Right ventricle myocardium inferior (tissue), 1 donor: ENCODE measurements at places on chromosomes 1 and 21. TPM values are rescaled to one million over a fixed set of nuclear protein-coding genes. Genes with fewer than 3 reads are reported as not detected.

GRCh38 chr1:85262985-85263384 is 3.5 kb upstream of the C1orf52 start:
- no peak for DNase-seq

DNA sequence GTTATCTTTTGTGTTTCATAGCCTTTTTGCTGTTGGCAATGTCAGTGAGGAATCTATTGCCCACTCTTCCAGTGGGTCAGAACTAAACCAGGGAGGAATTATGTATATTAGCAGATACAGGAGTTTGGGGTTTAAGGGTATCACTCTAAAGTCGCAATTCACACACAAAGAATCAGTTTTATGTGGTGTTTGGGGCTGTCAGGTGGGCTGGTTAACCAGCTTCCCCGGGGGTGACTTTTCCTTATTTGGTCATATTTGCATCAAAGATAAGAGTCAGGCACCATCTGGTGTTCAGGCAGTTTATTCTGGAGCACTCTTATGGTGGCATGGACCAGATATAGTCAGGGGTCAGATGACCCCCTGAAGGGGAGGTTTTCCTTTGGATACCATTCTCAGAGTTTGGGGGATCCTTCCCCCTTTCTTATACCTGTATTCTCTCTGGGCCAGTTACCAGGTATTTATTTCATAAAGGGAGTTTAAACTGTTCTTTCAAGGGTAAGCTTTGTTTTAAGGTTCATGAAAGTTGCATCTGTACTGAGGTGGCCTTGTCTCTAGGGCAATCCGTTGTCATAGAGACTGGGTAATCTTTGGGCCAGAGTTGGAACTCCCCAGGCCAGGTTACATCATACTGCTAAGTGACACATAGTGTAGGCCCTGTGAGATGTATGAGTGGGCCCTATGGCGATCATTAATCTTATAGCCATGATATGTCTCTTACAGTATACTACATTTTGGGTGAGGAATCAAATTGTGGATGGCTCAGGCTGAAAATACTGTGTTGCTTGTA is 148.2 kb downstream of the RWDD3 start:
- no peak for DNase-seq

DNA sequence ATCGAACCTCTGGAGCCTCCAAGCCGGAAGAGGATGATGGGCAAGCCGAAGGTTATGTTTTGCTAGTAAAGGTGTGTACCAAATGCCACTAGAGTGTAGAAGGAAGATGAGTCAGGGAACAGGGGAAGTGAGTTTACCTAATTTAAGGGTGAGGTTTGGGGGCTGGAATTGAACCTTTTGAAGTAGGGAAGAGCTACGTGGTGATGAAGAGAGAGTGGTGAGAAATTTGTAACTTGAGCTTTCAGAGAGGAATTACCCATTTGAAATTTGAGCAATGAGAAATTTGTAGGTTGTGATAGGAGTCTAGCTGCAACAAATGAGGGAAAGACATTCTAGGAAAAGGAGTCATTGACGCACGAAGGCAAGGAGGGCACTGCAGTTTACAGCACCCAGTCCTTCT is 70.0 kb upstream of the TENT5C start:
- DNase-seq = no peak

DNA sequence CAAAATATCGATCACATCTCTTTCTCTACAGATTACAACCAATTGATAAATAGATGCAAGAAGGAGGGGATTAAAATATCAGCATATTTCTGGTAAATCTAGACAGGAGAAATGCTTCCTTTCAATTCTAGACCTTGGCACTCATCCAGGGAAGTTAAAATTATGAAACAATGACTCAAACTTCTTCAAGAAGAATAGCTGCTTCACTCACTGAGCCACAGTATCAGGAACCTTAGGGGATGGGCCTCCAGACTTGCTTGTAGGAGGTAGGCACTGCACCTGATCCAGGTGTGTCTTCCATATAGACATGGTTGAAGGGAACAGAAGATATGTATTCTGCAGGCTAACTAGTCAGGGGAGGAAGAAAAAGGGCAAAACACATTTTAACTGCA is 9.8 kb downstream of the SLAMF7 start:
- DNase-seq = no peak

DNA sequence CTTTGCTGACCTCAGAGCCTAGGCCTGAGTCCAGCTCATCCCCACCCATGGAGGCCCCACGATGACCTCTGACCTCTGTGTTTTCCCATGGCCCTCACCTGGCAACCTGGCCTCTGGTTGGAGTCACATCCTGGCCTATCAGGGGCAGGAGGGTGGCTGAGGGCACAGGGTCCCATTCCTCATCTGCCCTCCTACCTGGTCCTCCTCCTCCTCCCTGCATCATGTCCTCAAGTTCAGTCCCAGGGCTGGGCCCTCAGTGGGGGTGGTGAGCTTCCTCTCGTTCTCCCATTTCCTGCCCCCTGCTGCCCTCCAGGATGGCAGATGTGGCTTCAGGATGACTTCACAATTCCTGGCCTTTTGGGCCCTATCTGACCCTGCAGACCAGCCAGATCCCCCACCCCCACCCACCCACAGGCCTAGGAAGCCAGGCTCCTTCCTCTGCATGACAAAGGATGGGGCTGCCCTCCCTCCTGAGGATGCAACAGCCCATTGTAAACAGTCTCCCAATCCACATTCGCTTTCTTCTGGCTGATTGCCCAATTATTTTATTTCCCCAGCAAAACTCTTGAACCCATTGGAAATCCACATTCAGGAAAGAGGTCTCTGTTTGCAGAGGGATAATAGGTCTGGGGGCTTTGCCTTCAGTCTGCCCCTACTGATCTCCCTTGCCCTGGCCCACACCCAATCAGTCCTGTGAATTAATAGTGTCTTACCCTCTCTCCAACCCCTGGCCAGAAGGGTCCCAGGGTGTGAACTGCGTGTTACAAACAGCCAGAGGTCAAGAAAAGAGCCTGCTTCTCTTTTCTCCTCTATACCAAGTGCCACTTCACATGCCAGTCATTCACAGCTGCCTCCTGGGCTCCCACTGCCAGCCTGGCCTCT is 10.3 kb upstream of the LEFTY1 start:
- no peak for DNase-seq

DNA sequence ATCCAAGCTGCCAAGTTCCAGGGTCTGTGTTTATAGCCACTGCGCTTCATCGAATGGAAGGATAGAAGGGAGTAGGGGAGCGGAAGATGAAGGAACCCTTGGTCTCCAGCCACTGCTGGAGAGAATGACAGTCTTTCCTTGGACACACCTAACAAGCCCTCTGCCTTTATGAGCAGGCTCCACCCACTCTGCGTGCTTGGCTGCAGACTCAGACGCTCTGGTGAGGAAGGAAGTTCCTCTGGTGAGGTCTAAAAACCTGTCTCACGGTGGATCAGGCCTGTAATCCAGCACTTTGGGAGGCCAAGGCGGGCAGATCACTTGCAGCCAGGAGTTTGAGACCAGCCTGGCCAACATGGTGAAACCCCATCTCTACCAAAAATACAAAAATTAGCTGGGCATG is 55.4 kb downstream of the MATN1 start:
- no peak for DNase-seq

Gene SMPDL3B
- not detected for total RNA-seq

Gene BSND
- total RNA-seq = not detected

DNA sequence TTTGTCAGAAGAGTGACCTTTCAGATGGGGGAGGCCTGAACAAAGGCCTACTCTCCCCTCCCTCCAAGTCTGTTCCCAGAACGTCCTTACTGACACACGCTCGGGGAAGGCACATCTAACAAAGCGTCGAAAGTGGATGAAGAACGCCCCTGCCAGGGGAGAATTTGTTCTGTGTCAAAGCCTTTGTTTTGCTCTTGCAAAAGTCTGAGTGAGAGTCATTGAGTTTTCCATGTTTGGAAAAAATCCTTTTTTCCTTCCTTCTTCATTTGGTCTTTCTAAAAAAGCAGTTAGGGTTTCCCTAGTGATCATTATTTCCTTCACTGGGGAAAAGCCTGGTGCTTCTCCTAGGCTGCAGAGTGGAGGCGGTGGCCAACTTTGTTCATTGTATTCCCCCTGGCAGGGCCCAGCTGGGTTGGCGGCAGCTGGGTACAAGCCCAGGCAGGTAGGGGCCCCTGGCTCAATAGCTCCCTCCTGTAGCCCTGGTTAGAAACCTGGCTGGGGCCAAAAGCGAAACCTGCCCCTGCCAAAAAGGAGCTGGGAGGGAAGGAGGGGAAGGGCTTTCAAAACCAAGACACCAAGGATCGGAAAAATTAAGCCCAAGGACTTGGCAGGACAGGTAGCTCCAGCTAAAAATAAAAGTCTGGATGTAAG is 81.1 kb downstream of the ITPKB start:
- no peak for DNase-seq

Gene CHAF1B
- 1.3 TPM for total RNA-seq

DNA sequence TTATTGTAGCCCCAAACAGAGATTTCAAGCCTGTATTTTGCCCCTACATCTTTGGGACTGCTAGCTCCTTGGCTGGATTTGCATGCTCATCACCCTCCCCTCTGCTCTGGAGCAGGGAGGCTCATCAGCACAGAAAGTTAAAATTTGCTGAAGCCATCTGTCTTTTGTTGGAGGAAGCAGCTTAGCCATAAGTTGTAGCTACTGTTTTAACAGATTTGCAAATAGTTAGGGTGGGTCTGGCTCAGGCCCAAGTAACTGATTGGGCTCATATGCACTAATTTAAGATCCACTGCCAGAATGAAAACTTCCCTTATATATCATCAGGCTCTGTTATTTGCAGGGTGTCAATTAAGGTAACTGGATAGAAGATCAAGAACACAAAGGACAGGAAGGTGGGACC is 307.0 kb downstream of the ZP4 start:
- no peak for DNase-seq
